Spleen (tissue), 13 donors: ENCODE measurements at places on chromosomes 16 and 17.

GRCh38 chr17:4642286-4642685 lies 808 bp upstream of the ALOX15 start:
- no peak for DNase-seq

DNA sequence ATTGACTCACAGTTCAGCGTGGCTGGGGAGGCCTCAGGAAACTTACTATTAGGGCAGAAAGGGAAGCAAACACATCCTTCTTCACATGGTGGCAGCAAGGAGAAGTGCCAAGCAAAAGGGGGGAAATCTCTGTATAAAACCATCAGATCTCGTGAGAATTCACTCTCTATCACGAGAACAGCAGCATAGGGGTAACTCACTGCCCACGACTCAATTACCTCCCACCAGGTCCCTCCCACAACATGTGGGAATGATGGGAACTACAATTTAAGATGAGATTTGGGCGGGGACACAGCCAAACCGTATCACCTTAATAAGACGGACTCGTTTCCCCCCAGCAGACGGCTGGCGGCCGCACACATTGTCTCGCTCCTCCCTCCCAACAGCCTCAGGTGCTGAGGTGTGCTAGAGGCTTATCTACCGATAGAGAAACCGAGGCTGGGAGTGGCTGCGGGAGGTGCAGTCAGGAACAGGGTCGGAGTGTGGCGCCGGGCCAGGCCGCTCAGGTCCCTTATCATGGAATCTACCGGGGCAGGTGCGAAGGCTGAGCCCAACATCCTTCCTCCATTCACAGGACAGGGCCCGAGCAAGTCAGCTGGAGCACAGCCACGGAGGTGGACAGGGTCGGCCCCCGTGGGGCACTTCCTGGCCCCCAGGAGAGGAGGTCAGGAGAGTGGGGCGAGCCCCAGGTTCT lies 4.9 kb upstream of the ZG16B start:
- DNase-seq, result peak; percentile 59

GRCh38 chr16:60414613-60415012 lies 1621.6 kb downstream of the CDH8 start:
- no peak for DNase-seq

GRCh38 chr16:10121897-10122425 lies 60.3 kb downstream of the GRIN2A start:
- DNase-seq, result no peak

GRCh38 chr17:51585514-51586104 lies 325.3 kb downstream of the UTP18 start:
- DNase-seq, result no peak

- peak; percentile 85 for DNase-seq
These were observed 11.4 kb downstream of the CCR7 start for GRCh38 chr17:40553694-40554534.

- no peak for DNase-seq
These were observed 117.3 kb downstream of the ADCY9 start for GRCh38 chr16:3998793-3999478.

DNA sequence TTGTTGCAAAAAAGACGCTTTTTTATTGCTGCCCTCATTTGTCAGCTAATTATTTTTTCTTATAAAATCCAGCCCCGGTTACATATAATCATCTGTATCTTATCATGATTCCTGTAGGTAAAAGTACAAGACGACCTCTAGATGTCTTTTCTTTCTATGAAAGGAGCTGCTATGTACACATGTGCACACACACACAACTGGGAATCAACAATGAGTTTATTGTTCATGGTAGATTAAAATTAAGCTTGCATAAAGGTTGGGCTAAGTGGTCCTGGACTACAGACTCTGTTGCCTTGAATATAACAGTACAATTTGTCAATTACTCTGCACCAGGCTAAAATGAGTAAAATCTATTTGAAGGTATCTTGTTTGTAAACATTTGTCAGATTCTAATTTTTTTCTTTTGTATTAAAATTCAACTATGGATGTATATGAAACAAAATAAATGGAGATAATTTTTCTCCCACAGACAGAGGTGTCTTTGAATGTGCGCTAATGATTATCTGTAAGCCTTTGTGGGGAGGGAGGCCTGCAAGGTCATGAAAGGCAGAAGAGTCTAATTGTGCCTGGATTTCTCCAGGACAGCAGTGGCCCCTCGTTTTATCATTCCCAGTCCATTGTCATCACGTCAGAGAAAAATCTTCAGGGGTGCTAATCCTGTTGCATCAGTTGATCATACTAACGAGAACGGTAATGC lies 13.4 kb downstream of the C17orf58 start:
- no peak for DNase-seq

DNA sequence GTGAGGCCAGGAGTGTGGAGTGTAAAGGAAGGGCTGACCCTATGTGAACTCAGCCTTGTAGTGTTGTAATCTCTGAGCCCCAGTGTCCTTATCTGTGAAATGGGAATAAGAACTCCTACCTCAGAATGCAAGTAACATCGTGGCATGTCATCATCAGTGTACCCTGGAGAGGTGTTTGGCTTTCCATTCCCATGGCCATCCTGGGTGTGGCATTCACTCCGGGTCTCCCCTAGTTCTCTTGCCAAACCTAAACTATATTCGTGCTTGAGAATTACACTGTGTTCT lies 1.9 kb downstream of the NXPH3 start:
- no peak for DNase-seq

DNA sequence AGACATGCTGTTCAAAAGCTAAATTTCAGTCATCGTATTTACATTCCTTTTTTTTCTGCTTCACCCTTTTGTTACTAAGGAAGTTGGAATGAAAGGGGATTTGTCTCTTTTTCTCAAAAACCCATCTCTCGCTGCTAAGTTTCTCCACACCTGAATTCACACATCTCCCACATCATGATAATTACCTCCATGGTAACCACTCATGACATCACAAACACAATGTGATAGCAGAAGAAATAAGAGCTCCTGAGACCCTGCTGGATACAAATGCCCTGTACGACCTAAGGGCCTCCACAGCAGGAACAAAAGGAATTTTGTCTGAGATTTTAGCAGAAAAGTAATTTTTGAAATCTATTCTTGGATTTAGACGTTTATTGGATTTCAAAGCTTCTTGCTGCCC lies 82.6 kb upstream of the GNAO1 start:
- no peak for DNase-seq

- peak; percentile 91 for DNase-seq
These were observed 1.3 kb downstream of the SNN start for GRCh38 chr16:11669380-11670146.

- peak; percentile 74 for DNase-seq
These were observed 3.9 kb upstream of the NLRC5 start for GRCh38 chr16:56985288-56985961.

- DNase-seq, result no peak
These were observed 1.4 kb downstream of the MEIOB start for GRCh38 chr16:1870365-1871082.

DNA sequence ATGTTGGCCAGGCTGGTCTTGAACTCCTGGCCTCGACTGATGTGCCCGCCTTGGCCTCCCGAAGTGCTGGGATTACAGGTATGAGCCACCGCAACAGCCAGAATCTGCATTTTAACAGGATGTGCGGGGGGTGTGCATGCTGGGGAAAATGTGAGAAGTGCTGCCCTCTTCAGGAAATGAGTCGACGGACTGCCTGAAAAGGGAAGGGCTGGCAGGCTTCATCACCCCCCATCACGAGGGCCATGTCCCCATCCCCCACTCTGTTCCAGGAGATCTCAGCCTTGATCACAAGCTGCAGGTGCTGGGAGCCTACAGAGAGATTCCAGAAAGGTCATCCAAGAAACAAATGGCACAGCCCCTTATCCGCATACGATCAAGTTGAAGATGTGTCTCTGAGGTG lies 195.3 kb upstream of the RPL38 start:
- no peak for DNase-seq

- peak; percentile 80 for DNase-seq
These were observed 80.3 kb upstream of the GOT2 start for GRCh38 chr16:58814348-58814801.

DNA sequence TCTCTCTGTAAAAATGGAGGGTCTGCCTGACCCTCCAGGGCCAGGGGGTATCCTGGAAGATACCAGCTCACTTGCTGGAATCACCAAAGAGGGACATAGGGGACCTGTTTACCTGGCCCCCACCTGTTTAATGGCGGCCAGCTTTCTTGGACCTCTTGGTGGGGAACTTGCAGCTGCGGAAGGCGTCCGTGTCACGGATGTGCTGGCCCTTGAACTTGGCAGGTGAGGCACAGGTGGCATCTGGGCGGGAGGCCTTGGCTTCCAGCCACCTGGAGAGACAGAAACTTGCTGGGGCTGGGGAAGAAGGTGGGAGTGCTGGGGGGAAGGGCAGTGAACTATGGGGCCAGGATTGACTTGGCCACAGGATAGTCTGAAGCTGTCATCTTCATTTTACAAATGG lies 3.5 kb downstream of the CHAD start:
- DNase-seq, result peak; percentile 34

DNA sequence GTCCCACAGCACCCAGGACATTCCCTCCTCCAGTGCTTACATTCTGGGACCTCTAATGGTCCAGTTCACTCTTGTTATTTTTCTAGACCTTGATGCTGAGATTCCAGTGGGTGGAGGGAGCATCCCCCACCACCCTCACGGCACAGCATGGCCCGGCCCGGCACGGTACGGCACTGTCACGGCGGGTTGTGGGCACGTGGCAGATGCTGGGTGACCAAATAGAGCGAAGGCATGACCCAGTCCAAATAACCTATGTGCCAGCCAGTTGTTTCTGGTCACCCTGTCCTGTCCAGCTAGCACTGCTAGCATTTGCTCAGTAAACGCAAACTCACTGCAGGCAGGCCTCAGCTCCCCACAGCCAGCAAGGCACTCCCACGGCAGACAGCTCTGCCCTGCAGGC lies 204.7 kb downstream of the ENGASE start:
- DNase-seq, result no peak

- DNase-seq, result peak; percentile 41
These were observed 15.2 kb downstream of the MED24 start for GRCh38 chr17:40038882-40039513.

DNA sequence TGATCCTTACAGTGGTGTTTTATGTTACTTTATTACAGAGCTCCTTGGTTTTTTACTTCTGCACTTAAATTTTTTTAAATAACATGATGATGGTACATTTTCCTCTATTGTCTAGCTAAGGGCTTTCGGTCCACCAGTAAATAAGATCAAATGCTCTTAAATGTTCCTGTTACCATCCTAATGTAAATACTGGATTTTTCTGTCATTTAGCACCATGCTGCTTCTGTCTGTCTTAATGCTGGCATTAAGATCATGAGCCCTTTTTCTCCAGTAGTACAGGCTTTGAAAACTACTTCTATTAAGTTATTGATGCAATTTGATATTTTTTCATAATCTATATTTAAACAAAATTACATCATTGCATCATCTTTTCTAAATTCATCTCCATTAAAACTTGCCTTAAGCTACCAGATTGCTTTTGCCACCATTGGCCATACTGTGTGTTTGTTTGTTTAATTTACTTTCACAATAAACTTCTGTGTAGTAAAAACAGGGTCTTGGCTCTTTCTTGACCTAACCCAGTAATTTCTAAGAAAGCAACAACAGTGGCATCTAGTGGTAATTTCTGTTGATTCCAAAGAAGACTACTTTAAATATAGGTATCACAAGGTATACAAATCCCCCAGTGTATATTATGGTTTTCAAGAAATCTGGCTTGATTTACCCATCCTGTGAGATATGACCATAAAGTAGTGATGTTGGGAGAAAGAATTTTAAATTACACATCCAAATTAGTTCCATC lies 9.0 kb upstream of the PHAF1 start:
- no peak for DNase-seq

DNA sequence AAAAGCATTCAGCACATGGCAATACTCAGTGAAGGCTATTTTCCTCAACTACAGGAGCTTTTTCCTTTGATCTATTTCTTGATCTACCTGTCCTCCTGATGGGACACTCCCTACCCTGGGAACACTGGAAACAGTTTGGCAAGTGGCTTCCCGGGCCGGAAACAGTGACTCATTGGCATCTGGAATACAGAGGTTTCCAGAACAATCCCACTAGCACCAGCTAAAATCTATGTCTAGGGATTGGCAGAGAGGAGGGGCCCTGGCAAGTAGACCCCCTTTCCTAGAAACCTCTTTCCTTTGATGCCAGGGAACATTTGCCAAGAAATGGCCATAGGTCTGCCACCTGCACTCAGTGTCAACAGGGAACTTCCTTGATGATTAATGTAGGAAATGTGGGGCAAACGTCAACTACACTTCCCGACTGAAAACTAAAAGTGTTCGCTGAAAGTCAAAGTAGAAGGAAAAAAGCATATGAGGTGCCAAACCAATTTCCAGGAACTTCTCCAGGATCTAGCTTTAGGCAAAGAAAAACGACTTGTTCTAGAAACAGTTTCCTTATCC lies 30.4 kb upstream of the FBXW10B start:
- no peak for DNase-seq

DNA sequence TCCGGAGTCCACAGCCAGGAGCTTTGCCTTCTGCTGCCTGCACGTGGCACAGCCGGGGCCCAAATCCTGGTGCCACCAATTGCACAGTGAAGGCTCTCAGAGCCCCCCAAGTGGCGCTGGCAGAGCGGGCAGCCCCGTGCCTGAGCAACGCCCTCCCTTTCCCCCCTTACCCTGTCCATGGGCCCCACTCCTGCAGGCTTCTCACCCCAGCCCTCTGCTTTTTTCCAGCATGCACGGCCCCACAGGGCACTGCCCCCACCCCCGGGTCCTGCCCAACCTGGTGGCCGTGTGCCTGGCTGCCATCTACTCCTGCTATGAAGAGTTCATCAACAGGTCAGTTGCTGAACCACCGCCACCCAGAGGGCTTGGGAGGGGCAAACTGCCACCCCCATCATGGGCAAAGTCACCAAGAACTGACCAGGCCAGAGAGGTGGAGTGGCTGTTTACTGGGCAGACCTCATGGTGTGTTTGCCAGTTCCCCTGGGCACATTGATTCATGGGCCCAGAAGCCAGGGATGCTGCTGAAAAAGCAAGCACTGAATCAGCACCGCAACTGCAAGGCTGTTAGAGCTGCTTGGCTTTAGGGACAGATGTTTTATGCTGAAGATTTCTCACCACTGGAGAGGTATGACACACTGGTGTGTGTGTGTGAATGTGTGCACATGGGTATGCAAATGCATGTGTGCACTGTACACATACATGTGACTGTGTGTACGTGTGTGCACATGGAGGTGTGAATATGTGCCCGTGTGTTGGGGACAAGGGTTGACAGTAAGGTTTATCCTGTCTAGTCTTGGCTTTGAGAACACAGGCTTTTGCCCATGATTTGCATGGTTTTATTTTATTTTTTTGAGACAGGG lies 107.1 kb upstream of the PLCG2 start:
- no peak for DNase-seq

GRCh38 chr17:10316801-10317542 lies 55.8 kb downstream of the MYH13 start:
- DNase-seq, result no peak

DNA sequence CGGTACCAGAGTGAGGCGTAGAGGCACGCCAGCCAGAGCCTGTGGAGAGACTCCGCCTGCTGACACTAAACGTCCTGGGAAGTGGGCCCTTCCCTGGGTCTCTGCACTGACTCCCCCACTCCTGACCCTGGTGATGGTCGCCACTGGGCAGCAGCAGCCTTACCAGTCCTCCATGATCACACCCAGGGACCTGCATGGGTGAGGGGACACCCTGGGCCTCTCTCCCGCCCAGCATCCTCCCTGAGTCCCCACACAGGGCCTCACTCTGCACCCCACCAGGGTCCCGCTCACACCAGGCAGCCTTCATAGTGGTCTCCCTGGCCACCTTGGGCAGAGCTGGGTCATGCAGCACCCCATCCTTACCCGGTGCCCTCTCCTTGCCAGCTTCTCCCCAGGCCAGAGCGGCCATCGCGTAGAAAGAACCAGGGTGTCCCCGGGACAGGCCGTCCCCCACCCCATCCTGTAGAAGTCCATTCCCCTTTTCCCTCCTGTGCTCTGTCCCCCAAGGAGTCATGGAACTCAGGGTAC lies 10.7 kb downstream of the RGS11 start:
- no peak for DNase-seq
